NCI-H1105 (cell line): ENCODE measurements at places on chromosomes 2 and 18.

DNA sequence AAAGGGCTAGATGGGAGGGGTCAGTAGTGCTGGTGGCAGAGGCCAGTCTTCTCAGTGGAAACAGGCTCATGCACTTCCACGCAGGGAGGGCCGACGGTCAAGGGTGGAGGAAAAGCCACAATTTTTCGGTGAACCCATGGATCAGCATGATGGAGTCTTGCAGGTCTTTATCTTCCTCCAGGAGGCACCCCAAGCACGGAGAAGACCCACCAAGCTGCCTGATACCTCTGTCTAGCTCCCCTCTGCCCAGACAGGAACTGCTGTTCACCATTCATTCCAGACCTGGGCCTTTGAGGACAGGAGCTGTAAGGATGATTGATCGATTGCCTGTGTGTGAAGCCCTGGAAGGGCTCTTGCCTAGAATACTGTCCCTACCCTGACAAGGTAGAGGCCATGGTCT is 2.8 kb upstream of the LRRFIP1 start:
- DNase-seq, result no peak

GRCh38 chr18:32460171-32460731 is 10.4 kb downstream of the GAREM1 start:
- DNase-seq, result no peak

GRCh38 chr2:100394111-100394641 is 23.3 kb downstream of the CHST10 start:
- DNase-seq, result no peak

- DNase-seq, result no peak
Observed at GRCh38 chr2:8500124-8501054, 181.5 kb upstream of the ID2 start.

DNA sequence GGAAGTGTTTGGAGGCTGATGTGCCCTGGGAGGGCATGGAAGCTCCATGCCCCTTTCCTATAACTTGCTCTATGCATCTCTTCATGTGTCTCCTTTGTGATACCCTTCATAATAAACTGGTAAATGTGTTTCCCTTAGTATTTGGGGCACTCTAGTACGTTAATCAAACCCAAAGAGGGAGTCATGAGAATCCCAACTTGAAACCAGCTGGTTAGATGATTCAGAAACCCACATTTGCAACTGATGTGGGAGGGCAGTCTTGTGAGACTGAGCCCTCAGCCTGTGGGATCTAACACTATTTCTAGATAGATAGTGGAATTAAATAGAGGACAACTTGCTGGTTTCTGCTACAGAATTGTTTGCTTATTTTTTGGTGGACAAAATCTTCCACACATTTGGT is 20.3 kb downstream of the ANKRD30B start:
- no peak for DNase-seq

DNA sequence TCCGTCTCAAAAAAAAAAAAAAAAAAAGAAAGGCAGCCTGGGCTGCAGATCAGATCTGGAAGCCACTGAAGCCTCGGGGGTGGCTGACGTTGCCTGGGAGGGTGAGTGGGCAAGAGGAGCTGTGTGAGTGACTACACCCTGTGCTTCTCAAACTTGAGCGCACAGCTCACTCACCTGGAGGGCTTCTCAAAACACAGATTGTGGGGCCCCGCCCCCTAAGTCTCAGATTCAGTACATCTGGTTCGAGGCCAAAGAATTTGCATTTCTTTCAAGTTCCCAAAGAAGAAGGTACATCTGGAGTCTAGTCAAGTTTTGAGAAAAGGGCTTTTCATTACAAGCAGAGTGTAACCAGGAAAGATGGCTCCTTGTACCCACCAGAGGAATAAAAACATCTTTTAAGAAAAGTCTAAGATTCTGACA is 97.7 kb upstream of the CAB39 start:
- no peak for DNase-seq

- DNase-seq, result no peak
Observed at GRCh38 chr2:36172824-36173223, 182.8 kb upstream of the CRIM1 start.

- no peak for DNase-seq
Observed at GRCh38 chr2:111106706-111107105, 14.0 kb upstream of the BCL2L11 start.

DNA sequence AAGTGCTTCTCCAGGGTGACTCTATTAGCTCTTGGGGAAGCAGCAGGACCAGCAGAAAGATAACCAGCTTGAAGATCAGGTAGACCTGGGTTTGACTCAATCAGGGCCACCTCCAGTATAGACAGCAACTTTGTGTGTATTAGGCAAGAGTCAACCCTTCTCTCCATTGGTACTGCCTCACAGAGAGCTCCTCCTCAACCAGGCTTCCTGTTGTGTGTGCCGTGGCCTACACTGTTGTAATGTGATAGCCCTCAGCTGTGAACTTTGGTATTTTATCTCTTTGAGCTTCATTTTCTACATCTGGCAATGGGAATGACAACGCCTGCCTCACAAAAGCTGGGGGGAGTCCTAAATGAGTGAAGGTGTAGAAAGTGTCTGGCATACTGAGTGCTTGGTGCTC is 17.0 kb upstream of the MAP3K20 start:
- DNase-seq, result no peak
